ENCODE measurements at places on chromosomes 12 and 14. TPM values are rescaled to one million over a fixed set of nuclear protein-coding genes. Genes with fewer than 3 reads are reported as not detected.
A peak's percentile ranks its signal among the peaks of the same experiment; 100 is the strongest.

The C1R gene
- total RNA-seq, result 1.5 TPM

The C12orf54 gene
- total RNA-seq, result not detected

The CIROP gene
- total RNA-seq, result not detected

DNA sequence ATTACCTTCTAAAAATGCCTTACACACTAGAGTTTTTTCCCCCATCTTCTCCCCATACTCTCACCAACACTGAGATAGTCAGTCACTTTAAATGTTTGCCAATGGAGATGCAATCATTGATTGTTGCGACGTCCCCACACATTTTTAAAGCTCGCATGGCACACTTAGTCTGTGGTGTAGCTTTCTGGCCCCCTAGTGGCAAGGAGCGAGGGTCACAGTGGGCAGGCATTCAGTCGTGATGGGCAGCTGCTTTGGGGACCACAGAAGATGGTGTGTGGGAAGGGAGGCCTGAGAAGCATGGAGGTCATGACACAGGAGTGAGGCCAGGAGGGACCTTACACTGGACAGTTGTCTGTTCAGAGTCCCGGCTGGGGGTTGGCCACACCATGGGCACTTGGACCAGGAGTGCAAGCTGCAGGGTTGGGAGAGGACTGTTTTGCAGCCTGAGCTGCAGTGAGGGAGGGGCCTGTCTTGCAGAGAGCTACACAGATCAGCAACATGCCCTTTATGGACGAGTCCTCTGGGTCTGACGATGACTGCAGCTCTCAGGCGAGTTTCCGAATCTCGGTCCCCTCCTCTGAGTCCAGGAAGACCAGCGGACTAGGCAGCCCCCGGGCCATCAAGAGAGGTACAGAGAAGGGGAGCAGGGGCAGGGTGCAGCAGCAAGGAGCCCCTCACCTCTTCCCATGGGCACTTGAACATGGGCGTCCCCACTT, 28.6 kb downstream of the PIGH start:
- H3K4me1 ChIP-seq, result peaks cover 5% of the 10 kb centered on the region
- H3K4me3 ChIP-seq, result no peak overlapping the region
- no peaks in the 10 kb centered on the region for H3K27me3 ChIP-seq
- DNase-seq, result peak; percentile 92

DNA sequence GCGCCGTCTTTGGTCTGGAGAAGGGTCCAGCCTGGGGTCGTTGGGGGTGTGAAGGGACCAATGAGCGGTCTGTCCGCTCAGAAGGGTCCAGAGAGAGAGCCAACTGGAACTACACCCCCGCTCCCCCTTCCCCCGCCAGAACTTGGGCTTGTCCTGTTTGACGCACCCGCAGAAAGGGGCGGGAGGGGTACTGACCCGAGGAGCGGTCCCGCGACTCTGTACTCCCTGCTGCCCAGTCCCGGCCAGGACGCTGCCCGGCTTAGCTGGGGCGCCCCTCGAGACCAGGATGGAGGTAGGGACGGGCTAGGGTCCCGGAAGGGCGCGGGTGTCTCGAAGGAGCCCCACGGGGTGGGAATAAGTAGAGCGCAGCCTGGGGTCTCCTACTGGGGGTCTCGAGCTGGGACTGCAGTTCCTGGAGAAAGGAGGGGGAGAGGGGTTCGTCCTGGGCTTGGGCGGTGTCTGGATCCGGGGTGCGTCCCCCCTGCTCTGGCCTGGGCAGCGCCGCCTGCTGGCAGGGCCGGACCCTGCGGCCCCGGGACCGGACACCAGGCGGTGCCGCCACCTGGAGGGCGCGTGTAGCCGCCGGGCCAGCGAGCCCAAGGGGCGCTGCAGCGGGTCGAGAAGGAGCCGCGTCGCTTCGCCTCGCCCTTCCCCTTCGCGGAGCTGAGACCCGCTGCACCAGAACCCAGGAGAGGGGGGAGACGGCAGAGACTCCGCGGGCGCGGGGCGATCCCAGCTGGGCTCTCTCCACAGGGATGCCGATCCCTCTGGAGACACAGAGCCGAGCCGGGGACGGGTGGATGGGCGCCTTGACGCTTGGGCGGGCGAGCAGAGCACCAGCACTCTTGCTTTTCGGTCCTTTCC, 3.8 kb upstream of the CACNB3 start:
- no peaks in the 10 kb centered on the region for H3K36me3 ChIP-seq
- peak; percentile 93 for DNase-seq
- no peak overlapping the region for H3K27ac ChIP-seq

GRCh38 chr14:31566456-31566855, 5.3 kb downstream of the NUBPL start:
- no peaks in the 10 kb centered on the region for H3K27me3 ChIP-seq
- H3K36me3 ChIP-seq, result peaks cover 16% of the 10 kb centered on the region
- H3K4me1 ChIP-seq, result peaks cover 24% of the 10 kb centered on the region

DNA sequence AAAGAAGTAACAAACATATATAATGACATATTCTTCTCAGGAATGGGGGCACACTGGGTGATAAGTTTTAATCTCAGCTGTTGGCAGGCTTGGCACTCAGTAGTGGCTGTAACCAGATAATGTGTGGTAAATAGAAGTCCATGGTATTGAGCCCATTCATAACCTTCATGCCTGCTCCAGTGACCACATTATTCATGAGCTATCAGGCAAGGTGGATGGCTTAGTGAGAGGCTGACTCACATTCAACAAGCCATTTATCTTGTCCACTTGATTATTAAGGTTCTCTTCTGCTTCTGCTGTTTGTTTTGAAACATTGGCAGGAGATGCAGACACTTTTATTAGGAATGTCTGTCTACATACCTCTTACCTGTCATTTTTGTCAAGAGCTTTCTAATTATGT, 950.4 kb upstream of the LRFN5 start:
- no peak overlapping the region for H3K27ac ChIP-seq
- DNase-seq, result no peak
- H3K27me3 ChIP-seq, result no peaks in the 10 kb centered on the region
- no peak overlapping the region for H3K4me3 ChIP-seq
- H3K36me3 ChIP-seq, result no peaks in the 10 kb centered on the region

GRCh38 chr12:120705618-120706017, 4.6 kb upstream of the UNC119B start:
- H3K4me3 ChIP-seq, result no peak overlapping the region
- no peak overlapping the region for H3K27ac ChIP-seq
- peaks cover 10% of the 10 kb centered on the region for H3K36me3 ChIP-seq
- no peaks in the 10 kb centered on the region for H3K27me3 ChIP-seq
- DNase-seq, result no peak
- peaks cover 7% of the 10 kb centered on the region for H3K4me1 ChIP-seq

DNA sequence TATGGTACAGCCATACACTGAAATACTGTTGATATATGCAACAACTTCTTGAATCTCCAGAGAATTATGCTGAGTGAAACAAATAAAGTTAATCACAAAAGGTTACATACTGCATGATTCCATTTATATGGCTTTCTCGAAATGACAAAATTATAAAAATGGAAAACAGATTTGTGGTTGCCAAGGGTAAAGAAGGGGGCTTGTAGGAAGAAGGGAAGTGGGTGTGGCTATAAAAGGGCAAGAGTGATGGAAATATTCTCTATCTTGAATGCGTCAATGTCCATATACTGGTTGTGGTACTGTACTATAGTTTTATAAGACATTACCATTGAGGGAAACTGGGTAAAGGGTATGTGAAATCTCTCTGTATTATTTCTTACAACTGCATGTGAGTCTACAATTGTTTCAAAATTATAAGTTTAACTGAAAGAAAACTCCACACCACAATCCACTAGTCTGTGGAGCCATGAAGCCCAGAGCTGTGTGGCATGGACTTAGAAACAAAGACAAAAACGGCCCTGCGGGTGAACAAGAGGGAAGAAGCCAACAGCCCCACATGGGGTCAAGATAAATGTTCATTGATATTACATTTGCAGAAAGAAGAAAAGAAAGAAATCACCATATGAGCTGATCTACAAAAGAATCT, 18.3 kb upstream of the TSPAN11 start:
- H3K4me1 ChIP-seq, result no peaks in the 10 kb centered on the region
- no peak overlapping the region for H3K4me3 ChIP-seq
- no peak overlapping the region for H3K27ac ChIP-seq
- no peaks in the 10 kb centered on the region for H3K36me3 ChIP-seq
- peak; percentile 9 for DNase-seq

- no peak for DNase-seq
- no peak overlapping the region for H3K27ac ChIP-seq
- no peaks in the 10 kb centered on the region for H3K36me3 ChIP-seq
These were observed 378.8 kb upstream of the FAR2 start for GRCh38 chr12:28770322-28770721.

DNA sequence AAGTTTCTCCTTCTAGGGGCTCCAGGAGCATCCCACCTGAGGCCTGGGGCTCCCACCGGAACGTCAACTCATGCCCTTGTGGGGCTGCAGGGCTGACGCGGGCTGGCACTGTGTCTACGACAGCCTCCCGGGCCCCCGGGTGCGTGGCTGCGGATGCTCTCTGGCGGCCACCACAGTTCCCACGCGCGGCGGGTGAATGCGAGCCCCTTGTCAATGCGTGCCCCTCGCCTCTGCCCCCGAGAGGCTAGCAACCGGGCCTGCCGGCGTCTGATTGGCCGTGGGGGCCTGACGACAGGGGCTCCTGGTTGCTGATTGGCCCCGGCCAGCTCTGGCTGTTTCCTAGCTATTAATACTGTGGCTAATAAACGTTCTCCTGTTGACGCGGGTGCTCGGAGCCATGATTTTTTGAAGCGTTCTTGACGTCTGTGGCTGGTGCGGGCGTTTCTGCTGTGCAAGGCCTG, 1.8 kb upstream of the MEG3 start:
- DNase-seq, result no peak
- no peak overlapping the region for H3K4me3 ChIP-seq
- no peaks in the 10 kb centered on the region for H3K4me1 ChIP-seq
- H3K27ac ChIP-seq, result no peak overlapping the region
- no peaks in the 10 kb centered on the region for H3K36me3 ChIP-seq
- no peaks in the 10 kb centered on the region for H3K27me3 ChIP-seq

DNA sequence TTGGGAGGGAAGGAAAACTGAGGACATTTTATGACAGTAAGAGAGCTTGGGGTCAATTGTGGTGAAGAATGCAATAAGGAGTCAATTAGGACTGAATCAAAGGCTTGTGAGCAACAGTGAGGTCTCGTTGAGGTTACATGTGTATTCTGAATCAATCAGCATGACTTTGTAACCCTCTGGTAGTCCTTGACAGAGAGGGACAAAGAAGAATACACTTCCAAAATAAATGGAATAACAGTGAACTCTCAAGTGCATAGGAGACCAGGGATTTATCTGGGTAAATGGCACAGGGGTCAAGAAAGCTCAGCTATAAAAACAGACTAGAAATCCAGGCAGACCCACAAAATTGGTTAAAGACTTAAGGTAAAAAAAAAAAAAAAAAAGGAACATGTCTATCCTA, 85.1 kb upstream of the NAV3 start:
- H3K27me3 ChIP-seq, result no peaks in the 10 kb centered on the region
- H3K27ac ChIP-seq, result no peak overlapping the region
- no peak for DNase-seq
- no peak overlapping the region for H3K4me3 ChIP-seq

DNA sequence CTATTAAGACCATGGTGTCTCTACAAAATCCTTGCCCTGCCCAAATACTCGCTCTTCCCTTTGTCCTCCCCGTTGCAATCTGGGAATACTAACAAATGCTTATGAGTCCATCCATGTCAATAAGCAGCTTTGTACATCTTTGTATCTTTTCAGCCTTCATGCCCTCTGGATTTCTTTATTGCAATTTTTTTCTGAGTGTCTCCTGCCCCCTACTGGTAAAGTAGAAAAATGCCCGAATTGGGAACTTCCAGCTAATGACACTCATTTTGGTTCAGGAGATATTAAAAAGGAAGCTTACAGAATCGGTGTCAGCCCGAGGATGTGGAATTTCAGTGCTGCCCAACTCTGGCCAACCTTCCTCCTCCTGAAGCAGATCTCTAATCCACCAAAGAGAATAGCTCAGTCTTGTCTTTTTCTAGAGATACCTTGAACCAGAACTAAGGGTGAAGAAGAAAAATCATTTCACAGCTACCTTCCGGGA, 46.0 kb downstream of the SH2B3 start:
- H3K27me3 ChIP-seq, result no peaks in the 10 kb centered on the region
- peak; percentile 82 for DNase-seq
- H3K4me3 ChIP-seq, result no peak overlapping the region
- peaks cover 30% of the 10 kb centered on the region for H3K4me1 ChIP-seq
- H3K36me3 ChIP-seq, result peaks cover 43% of the 10 kb centered on the region
- no peak overlapping the region for H3K27ac ChIP-seq

DNA sequence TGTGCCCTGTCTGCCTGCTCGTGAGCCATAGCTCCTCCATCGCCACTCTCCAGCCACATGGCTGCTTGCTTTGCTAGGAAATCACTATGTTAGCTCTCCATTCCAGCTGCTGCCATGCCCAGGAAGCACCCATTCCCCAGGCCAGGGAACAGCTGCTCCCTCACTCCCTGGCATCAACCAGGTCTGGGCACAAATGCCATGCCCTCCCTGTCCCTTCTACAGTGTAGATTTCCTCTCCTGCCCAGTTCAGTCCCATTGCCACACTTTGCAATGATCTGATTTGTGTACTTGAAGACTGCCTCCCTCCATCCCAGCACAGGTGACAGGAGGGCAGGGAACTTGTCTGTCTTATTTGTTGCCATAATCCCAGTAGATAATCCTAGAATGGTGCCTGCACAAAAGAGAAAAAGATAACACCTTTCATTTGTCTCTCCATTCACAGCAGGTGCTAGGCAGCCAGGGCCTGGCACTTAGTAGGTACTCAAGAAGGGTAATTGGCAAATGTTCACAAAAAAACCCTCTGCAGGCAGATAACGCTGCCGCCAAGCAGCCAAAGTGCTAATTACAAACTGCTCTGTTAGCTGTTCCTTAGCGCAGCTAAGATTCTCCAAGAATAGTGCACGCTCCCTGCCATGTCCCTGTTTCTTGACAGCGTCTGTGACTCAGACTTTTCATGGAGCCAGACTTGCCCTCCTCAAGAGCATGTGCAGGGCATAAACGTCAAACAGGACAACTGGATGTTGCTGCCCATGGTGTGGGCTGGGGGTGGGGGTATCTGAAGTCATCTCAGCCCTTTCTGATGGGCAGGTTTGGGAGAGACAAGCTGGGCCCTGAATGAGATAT, 69.1 kb downstream of the ARL6IP4 start:
- H3K27ac ChIP-seq, result no peak overlapping the region
- H3K4me3 ChIP-seq, result no peak overlapping the region
- no peaks in the 10 kb centered on the region for H3K27me3 ChIP-seq
- no peak for DNase-seq
- H3K4me1 ChIP-seq, result no peaks in the 10 kb centered on the region
- no peaks in the 10 kb centered on the region for H3K36me3 ChIP-seq

DNA sequence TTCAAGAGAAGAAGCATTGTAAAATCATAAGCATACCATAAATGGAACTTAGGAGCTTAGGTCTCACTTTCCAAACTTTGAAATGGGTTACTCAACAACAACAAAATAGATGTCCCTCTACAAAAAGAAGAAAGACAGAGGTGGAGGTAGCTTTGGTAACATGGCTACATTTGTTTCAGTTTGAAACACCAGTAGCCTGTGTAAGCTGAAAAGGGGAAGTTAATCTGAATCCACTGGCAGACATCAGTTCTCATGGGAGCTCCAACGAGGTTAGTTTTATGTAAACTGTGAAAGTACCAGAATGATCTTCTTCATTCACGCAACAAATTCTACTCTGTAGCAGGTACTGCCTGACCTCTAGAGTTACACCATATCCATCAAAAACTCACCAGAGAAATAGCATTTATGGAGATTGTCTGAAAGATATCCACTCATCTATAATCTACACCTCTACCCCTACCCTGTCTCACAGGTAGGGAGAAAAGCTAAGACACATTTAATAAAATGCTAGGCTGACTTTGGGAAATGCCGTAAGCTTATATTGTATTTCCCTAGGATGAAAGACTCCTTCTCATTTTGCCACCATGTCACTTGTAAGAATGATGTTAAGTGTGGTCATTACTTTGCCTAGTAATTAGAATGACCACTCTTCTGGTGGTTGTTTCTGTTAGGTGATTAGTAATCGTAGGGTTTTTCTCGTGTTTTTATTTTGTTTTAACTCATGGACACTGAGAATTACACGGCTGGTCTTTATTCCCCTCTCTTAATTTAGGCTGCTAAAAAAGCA, 224.1 kb downstream of the ASCL1 start:
- no peak overlapping the region for H3K4me3 ChIP-seq
- H3K27ac ChIP-seq, result no peak overlapping the region
- peak; percentile 65 for DNase-seq
- H3K36me3 ChIP-seq, result no peaks in the 10 kb centered on the region
